Aorta (tissue), 5 donors: ENCODE measurements at places on chromosomes 4 and X. TPM values are rescaled to one million over a fixed set of nuclear protein-coding genes. Genes with fewer than 3 reads are reported as not detected.

MBNL3 gene
- total RNA-seq: 11.7 TPM

C4orf50 gene
- 0.03 TPM for total RNA-seq

PF4V1 gene
- not detected for total RNA-seq

APOO gene
- total RNA-seq: 5.6 TPM

ACOX3 gene
- total RNA-seq: 43.7 TPM

SLC10A4 gene
- total RNA-seq: 0.48 TPM

TEC gene
- 5.7 TPM for total RNA-seq

ARMCX5 gene
- 9.7 TPM for total RNA-seq

SHROOM4 gene
- 10.0 TPM for total RNA-seq

- no peaks in the 10 kb centered on the region for H3K27me3 ChIP-seq
- no peak overlapping the region for H3K27ac ChIP-seq
- peak overlapping the region; percentile 93 for H3K4me3 ChIP-seq
- no peak for DNase-seq
- H3K36me3 ChIP-seq: no peaks in the 10 kb centered on the region
These were observed 671 bp upstream of the FHIP1A start for GRCh38 chr4:151408380-151408629.

DNA sequence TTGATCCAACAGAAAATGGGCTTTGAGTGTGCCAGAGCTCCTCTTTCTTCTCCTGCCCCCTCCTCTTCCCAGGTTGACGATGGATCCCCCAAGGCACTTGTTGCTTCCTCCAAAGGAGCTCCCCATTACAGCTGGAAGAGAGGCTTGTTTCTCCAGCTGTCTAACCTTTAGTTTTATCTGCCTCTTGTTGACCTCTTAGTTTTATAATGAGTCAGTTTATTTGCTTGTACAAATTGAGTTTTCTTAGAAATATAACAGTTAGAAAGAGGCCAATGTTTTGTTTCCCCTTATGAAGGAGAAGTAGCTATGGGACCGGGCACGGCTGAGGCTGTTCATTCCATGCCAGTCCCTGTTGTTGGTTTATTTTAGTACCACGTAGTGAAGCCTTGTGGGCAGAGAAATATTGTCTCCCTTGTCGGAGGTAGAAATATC, 158.2 kb downstream of the SPRY1 start:
- peak; percentile 67 for DNase-seq
- H3K36me3 ChIP-seq: no peaks in the 10 kb centered on the region
- H3K27ac ChIP-seq: peak overlapping the region; percentile 33
- peaks cover 2% of the 10 kb centered on the region for H3K4me1 ChIP-seq

GRCh38 chr4:144565527-144566195, 80.3 kb upstream of the HHIP start:
- no peaks in the 10 kb centered on the region for H3K36me3 ChIP-seq
- H3K4me1 ChIP-seq: no peaks in the 10 kb centered on the region
- no peak for DNase-seq
- no peak overlapping the region for H3K4me3 ChIP-seq
- no peak overlapping the region for H3K27ac ChIP-seq
- H3K27me3 ChIP-seq: no peaks in the 10 kb centered on the region

GRCh38 chrX:47644557-47645091, 5.7 kb downstream of the ELK1 start:
- no peak overlapping the region for H3K4me3 ChIP-seq
- no peak for DNase-seq
- no peak overlapping the region for H3K27ac ChIP-seq
- no peaks in the 10 kb centered on the region for H3K36me3 ChIP-seq
- H3K4me1 ChIP-seq: no peaks in the 10 kb centered on the region

- H3K4me1 ChIP-seq: no peaks in the 10 kb centered on the region
- no peaks in the 10 kb centered on the region for H3K36me3 ChIP-seq
- H3K27me3 ChIP-seq: no peaks in the 10 kb centered on the region
- DNase-seq: no peak
- no peak overlapping the region for H3K4me3 ChIP-seq
These were observed 22.8 kb downstream of the MFAP3L start for GRCh38 chr4:170003071-170004070.

DNA sequence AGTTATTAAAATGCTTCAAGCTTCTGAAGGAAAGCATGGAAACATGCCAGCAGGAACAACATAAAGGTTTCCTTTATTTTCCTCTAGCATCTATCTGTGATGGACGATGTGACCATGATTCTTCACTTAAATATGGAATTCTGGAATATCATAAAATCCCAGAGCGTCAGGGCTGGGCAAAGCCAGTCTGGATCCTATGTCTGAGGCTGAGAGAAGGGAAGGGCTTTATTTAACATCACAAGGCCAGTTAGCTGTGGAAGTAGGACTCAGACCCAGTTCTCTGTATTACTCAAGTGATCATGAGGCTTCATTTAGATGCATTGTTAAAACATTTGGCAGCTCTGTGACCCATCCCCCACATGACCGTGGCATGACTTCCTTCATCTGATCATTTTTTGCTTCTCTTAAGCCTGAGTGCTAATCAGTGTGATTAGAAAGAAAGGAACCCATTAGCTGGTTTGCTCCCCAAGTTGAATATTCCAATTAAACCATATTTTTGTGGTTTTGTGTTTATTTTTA, 40.9 kb upstream of the EOLA2 start:
- no peak overlapping the region for H3K27ac ChIP-seq
- H3K27me3 ChIP-seq: no peaks in the 10 kb centered on the region
- no peaks in the 10 kb centered on the region for H3K36me3 ChIP-seq
- H3K4me3 ChIP-seq: no peak overlapping the region
- no peaks in the 10 kb centered on the region for H3K4me1 ChIP-seq

DNA sequence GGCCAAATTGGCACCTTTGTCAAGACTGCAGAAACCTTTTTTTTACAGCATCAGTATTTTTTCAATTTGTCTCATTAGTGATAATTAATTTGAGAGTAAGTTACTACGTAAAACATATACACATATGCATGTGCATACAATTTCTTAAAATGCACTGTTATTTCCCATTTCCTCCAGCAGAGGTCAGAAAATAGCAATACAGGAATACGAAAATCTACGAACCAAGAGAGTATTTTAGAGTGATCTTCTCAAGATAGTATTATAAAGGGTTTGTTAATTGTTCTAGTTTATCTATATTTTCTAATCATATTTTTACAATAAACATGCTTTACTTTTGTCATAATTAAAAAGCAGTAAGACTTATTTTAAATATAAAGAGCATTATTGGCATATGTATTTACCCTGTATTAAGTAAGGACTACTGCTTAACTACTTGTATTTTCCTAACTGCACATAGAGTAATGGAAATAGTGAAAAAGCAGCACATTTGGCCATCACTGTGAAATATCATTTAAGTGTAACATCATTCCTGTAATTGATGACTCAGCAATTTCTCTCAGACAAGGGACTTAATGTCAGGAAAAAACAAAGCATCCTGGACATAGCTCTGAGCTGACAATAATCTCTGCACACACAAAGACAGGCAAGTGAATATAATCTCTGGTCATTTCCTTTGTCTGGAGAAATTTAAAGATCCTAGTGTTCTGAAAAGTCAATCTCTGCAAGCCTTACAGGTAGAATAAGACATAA, 45.6 kb downstream of the MAOB start:
- no peak overlapping the region for H3K27ac ChIP-seq
- H3K4me3 ChIP-seq: no peak overlapping the region
- no peaks in the 10 kb centered on the region for H3K4me1 ChIP-seq
- H3K27me3 ChIP-seq: no peaks in the 10 kb centered on the region
- H3K36me3 ChIP-seq: no peaks in the 10 kb centered on the region

DNA sequence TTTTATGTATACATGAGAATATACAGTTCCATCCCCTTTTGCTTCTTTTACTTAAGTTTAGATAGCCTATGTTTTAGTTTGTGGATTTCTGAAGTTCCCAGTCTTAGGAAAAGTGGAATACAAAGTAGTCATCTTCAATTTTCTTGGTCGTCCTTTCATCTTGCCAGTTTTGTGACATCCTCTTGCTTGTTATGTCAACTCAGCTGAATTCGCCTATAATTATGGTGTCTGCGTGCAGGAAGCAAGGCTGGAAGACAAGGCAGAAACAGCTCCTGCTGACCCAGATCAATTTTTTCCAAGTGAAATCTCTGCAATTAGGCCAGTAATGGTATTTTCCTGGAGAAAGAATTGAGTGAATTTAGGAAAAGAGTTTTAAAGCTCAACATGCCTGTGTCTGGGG, 28.1 kb upstream of the NYX start:
- no peaks in the 10 kb centered on the region for H3K27me3 ChIP-seq
- no peaks in the 10 kb centered on the region for H3K36me3 ChIP-seq
- H3K4me3 ChIP-seq: no peak overlapping the region
- DNase-seq: no peak

DNA sequence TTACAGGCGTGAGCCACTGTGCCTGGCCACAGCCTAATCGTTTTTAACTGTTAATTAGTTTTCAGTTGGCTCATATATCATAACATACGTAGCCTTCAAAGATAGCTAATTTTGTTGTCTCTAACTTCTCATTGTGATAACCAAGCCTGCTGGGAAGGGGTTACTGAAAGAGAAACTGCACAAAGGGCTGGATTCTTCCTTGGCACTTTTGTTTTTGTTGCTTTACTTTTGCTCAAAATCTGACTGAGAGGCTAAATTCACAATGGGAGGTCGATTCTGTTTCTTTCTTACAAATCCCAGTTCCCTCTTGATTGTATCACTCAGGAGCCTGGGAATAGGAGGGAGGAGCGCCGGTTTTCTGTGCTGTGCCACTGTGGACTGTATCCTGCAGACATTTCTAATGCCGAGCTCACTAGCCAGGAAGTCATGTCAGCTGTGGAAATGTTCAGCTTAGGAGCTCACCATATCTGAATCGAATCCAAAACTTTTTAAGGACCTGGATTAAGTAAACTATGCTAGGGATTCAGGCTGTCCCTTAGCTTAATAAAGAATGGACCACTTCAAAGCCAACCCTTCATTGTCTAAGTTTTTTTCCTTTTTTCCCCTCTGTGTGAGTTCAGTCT, 120.5 kb upstream of the FAT1 start:
- H3K4me1 ChIP-seq: peaks cover 1% of the 10 kb centered on the region
- no peaks in the 10 kb centered on the region for H3K36me3 ChIP-seq
- H3K4me3 ChIP-seq: peak overlapping the region; percentile 63
- H3K27ac ChIP-seq: peak overlapping the region; percentile 74
- DNase-seq: no peak

DNA sequence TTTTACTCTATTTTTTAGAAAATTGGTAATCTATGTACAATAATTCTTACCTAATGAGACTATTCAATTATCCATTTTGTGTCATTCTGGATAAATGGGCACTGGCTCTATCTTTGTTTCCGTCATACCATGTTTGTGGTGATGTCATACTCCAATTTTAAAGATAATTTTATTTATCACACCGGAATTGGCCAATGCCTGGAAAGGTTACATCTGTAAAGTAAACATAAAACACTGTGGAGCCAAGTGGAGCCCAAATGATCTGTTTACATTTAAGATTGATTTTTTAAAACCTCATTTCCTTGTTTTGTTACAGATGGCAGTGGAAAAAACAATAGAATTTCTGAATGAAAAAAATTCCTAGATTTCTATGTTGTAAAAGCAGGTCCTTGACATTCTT, 120.2 kb upstream of the GPRIN3 start:
- H3K27me3 ChIP-seq: no peaks in the 10 kb centered on the region
- H3K27ac ChIP-seq: no peak overlapping the region
- no peaks in the 10 kb centered on the region for H3K4me1 ChIP-seq
- no peak for DNase-seq
- H3K36me3 ChIP-seq: no peaks in the 10 kb centered on the region

DNA sequence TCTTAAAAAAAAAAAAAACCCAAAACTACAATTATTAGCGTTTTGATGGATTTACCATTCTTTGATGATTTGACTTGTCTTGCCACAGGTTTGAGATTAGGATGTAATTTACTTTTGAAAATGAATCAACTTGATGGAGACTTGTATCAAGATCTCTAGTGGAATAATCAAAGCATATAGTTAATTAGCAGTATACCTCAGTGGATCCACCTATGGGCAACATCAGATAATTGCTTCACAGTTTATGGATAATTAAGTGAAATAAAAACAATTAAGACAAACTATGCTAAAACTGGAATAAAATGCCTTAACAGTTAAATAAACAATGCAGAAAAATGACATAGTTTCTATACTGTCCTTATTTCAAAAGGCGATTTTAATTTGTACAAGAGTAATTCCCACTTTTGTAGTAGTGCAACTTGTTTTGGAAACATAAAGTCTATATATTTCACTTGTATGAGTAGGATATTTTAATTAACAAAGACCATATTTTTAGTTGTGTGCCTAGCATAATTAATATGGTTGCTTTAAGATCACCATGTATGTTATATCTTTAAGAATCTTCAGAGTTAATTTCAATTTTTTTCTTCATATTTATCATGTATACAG, 4.2 kb downstream of the CPEB2 start:
- no peak for DNase-seq
- H3K4me3 ChIP-seq: no peak overlapping the region
- peaks cover 4% of the 10 kb centered on the region for H3K4me1 ChIP-seq
- H3K27me3 ChIP-seq: no peaks in the 10 kb centered on the region
- no peak overlapping the region for H3K27ac ChIP-seq

DNA sequence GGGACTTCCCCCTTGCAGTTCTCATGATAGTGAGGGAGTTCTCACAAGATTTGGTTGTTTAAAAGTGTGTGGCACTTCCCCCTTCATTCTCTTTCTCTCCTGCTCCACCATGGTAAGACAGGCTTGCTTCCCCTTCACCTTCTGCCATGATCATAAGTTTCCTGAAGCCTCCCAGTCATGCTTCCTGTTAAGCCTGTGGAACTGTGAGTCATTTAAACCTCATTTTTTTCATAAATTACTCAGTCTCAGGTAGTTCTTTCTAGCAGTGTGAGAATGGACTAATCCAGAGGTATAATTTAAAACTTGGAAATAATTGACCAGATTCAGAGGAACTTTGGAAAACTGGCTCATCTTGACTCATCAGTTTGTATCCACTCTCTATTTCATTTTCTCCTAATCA, 129.0 kb downstream of the TMEM47 start:
- H3K27ac ChIP-seq: no peak overlapping the region
- no peaks in the 10 kb centered on the region for H3K27me3 ChIP-seq
- no peaks in the 10 kb centered on the region for H3K4me1 ChIP-seq
- H3K4me3 ChIP-seq: no peak overlapping the region

- H3K36me3 ChIP-seq: no peaks in the 10 kb centered on the region
- no peak overlapping the region for H3K27ac ChIP-seq
- no peak for DNase-seq
- H3K4me1 ChIP-seq: no peaks in the 10 kb centered on the region
These were observed 202.1 kb upstream of the ANXA10 start for GRCh38 chr4:167890226-167890625.

DNA sequence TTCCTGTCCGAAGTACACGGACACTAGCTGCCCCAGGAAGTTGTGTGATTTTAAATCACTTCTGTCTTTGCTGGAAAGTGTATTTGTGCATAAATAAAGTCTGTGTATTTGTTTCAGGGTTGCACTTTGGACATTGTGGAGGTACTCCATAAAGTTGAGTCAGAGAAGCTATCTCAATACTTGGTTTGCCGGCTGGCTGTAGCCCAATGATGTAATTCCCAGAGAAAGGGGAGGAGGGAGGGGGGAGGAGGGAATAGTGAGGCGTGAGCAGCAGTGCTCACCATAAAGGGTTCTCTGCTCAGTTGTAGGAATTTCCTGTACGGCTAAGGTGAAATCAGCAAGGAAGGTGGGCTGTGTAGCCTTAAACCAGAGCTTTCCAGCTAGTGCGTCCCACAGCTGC, 7.5 kb downstream of the APEX2 start:
- no peaks in the 10 kb centered on the region for H3K4me1 ChIP-seq
- peak; percentile 52 for DNase-seq
- no peaks in the 10 kb centered on the region for H3K36me3 ChIP-seq
- no peak overlapping the region for H3K4me3 ChIP-seq
- H3K27me3 ChIP-seq: no peaks in the 10 kb centered on the region

GRCh38 chr4:13007802-13008470, 476.2 kb downstream of the RAB28 start:
- no peaks in the 10 kb centered on the region for H3K27me3 ChIP-seq
- no peaks in the 10 kb centered on the region for H3K36me3 ChIP-seq
- H3K27ac ChIP-seq: no peak overlapping the region
- no peak overlapping the region for H3K4me3 ChIP-seq
- H3K4me1 ChIP-seq: no peaks in the 10 kb centered on the region
